ENCODE measurements at places on chromosomes 4 and X.
A peak's percentile ranks its signal among the peaks of the same experiment; 100 is the strongest.

DNA sequence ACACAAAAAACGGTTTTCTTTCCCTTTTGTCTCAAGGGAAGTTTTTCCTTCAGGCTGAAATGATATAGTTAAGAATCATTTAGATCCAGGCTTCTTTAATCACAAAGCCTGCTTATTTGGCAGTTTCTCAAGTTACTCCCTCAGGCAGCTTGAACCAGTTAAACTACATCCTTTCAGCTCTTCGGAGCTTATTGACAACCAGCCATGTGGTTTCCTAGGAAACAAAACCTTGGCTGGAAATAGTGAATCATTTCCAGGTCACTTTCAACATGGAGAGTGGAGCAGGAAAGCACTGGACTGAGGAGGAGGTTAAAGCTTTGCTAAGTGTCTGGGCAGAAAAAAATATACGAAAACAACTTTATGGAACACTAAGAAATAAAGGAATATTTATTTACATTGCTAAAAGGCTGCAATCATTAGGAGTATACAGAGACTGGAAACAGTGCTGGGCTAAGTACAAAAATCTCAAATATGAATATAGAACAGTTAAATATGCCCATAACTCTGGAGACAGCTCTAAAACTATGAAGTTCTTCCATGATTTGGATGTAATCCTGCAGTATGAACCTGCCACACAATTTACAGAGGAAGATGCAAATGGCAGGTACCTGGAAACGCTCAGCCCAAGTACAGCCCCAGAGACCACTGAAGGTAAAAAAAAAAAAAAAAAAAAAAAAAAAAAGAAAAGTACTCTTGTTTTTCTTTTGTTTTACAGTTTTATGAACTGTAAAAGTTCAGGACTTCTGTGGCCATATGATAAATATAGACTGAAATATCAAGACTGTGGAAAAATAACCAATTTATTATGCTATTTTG is 23.2 kb upstream of the AASDH start:
- DNase-seq = peak; percentile 78

DNA sequence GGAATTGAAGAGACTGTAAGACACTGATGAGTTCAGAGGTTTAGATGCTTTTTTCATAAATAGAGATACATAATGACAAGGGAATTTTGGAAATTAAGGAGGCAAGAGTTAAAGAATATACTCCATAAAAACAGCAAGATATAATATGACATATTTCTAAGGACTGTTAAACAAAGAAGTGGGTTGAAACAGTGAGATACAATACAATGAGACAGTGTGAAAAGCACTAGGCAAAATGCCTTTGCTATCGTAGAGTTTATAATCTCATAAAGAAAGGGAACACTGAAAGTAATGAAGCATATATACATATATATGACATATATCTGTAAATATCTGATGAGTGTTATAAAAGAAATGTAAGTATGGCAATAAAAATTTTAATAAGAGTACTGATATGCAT is 1496.2 kb downstream of the TECRL start:
- no peak for DNase-seq

DNA sequence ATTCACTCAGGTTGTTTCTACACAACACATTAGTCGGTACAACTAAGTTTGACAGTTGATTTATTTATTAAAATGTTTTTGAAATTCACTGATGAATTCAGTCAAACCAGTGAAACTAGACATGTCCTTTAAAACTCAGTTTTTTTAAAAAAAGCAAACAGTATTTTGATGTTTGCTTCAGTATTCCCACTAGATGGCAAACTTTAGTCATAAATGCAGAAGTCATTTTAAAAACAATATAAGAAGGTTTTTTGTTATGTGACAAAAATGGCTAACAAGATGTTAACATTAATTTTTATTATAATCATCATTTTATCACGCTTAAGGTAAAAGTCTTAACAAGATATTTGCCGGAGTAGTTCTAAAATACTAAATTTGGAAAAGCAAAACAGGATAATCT is 1337.8 kb upstream of the DIAPH2 start:
- DNase-seq = no peak

GRCh38 chr4:21376176-21376575 is 572.4 kb downstream of the KCNIP4 start:
- no peak for DNase-seq

DNA sequence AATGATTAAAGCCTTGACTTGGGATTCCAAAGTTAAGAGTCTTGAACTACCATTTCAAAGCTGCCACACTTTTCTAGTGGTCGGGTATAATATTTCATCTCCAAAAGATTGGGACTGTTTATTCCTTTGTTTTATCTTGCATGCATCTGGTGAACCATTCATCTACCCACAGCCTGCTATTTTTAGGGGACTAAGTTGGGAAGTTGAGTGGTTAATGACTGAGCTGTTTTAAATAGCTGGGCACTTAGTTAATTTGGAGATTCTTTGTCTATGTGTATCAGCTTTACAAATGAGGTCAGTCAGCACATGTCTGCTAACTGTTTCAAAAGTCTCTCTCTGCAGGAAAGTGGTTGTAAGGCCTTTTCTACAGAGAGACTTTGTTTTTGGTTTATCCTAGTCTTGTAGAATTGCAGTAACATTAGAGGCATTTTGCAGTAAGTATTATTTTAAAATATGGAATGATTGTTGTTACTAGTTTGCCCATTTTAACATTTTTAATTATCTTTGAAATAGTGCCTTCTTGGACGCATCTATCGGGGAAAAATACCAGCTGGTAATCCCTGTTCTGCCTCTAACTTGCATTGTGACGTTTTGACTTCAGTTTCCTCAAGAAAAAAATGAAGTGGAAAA is 8.2 kb downstream of the BMP2K start:
- DNase-seq = no peak

GRCh38 chr4:3413675-3414420 is 27.9 kb upstream of the HGFAC start:
- DNase-seq = no peak

DNA sequence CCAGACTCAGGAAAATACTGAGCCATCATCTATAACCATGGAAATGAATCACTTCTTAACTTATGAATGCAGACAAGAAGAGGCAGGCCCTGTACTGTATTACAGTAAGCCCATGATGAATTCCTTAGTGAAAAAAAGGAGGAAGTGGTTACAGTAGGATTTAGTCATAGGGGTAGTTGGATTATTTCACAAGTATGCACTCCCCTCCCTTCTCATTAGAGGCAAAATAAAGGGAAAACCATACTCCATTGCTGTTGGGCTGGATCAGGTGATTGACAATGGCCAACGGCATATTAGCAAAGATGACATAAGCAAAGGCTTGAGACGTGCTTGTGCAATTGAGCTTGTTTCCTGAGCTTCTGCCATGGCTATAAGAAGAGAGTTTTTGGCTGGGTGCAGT is 181.1 kb upstream of the PRPS2 start:
- DNase-seq = no peak

- no peak for DNase-seq
These were observed 278.8 kb downstream of the SPATA18 start for GRCh38 chr4:52329894-52330293.
